ENCODE measurements at places on chromosomes 6 and 20.

GRCh38 chr6:154773610-154774089 is 40.4 kb downstream of the SCAF8 start:
- no peak for DNase-seq

GRCh38 chr20:19975436-19975799 is 41.7 kb upstream of the NAA20 start:
- DNase-seq, result no peak

DNA sequence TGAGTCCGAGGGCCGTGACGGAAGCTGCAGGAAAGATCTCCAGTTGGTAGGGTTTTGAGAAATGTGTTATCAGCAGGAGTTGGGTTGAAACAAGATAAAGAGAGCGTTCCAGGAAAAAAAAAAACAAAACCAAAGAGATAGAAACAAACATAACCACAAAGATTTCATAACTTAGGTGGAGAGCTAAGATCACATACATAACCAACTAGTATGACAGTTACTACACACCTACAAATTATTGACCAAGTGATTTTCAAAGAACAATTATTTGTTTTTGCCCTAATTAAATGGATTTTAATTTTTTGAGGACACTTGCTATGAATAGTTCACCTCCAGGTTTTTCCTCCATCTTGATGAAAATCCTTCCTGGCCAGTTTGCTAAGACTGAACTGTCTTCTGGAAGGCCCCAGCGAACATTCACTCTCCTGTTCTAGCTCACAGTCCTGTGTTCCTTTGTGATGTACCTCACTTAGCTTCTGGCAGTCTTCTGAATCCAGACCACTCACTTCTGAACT is 69.4 kb downstream of the SNX9 start:
- DNase-seq, result no peak

- no peak for DNase-seq
These were observed 35.6 kb upstream of the LAMP5 start for GRCh38 chr20:9478771-9479170.

GRCh38 chr6:166293731-166294584 is 14.2 kb downstream of the PRR18 start:
- DNase-seq, result no peak

DNA sequence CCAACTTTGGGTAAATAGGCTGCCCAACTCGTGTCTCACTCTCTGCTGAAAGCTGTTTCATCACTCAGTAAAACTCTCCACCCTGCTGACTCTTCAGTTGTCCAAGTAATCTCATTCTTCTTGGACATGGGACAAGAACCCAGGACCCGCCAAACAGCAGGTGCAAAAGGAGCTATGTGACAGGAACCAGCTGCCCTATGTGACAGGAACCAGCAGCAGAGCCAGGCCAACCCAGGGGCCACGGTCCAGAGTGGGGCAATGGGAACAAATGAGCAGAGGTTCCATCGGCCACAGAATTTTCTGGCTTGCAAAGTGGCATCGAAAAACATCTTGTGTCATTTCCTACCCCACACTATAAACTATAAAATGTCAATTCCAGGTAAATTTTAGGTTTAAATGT is 56.5 kb downstream of the MOXD1 start:
- DNase-seq, result no peak

DNA sequence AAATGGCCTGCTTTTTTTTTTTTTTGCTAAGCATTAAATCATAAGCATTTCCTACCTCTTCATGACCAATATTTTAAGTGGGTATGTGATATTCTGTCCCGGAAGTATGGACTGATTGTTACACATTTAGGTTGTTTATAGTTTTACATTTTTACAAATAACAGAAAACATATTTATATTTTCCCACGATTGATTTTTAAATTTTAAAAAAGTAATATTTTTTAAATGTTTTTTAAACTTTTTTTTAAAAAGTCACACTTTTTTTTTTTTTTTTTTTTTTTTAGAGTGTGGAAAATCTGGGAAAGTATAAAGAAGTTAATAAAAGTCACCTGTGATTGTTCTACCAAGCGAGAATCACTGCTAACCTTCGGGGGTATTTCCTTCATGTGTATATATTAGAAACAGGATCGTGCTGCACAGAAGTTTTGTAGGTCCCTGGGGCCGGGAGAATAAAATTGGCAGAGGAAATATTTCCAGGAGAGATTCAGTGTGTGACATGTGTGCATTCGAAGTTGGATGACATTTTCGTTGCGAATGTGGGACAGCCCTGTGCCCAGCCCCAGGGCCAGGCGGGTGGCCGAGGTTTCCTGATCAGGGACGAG is 173.1 kb downstream of the CDC5L start:
- no peak for DNase-seq
